Inflammatory macrophage treated with lipopolysaccharide for 4 hours (primary cell): ENCODE measurements at places on chromosomes 4 and X.

DNA sequence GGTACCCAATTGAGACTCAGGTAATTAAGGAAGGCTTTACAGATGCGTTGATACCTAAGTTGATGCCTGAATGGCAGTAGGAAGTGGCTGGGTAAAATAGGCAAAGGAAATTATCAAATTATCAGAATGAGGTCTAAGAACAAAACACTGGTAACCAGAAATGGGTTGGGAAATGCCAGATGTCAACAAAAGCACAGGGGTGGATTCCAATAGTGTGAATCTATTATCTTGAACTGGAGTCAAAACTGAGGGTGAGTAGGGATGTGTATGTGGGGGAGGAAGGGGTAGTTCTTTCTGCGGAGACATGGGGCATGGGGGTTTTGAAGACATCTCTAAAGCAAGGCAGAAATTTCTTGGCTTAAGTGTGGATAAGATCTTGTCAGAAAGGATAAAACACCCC is 16.0 kb upstream of the SEPTIN6 start:
- no peak for DNase-seq

DNA sequence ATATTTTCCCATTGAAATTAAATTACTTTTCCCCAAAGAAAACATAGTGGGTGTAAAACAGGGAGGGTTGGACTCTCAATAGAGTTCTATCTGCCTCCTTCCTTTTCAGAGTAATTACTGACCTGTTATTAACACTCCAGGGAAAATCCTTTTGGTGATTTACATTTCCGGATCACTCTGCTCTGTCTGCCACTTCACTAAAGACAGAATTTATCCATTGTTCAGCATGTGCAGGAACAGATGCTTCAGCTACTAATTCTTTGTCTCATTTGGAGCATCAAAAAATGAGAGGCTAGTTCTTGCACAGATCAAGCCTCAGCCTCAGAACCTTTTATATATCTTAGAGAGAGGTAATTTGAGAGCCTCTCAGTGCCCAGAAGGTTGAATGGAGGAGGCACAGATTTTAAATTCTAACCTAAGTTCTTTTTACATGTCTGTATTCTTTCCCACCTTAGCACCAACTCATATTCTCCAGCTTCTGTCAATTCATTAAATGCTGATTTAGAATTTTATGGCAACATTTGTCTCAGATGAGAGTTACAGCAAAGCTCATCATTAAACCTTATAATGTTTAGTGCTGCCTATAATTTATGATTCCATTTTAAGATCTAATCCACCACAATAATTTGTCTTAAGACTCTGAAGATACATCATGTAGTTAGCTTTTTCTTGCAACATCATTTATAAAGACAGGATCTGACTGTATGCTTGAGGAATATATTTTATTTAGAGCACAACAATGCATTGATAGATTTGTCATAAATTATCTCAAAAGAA is 1494.4 kb downstream of the STIM2 start:
- DNase-seq = no peak

GRCh38 chr4:57094832-57095223 is 15.4 kb downstream of the IGFBP7 start:
- no peak for DNase-seq

DNA sequence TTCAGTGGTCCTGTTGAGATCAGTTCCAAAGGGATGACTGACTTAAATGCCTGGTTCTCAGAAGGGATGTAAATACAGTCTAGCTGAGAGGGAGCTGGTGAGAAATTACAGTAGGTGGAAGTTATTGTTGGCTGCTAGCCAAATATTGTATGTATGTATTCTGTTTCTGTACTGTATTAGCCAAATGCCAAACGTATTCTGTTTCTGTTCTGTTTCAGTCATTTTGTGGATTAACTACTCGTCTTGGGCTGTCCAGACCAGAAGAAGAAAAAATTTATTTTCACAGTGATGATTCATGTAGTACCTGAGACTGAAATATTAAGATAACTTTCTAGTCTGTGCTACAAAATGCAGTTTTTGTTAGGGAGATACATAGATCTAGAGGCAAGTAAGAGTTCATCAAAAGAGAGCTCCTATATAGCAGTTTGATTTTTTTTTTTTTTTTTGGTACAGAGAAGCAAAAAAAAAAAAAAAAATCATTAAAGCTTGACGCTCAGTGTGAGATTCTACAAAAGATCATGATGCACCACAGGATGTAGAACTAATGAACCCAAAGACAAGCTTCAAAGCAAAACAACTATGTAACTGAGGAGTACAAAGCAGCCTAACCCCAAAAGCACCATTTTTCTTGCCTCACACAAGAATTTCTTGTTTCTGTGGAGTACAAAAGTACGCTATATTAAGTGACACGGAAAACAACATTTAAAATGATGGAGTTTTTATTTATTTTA is 54.8 kb downstream of the CASP6 start:
- peak; percentile 7 for DNase-seq

GRCh38 chr4:17447675-17448298 is 64.1 kb downstream of the QDPR start:
- DNase-seq = peak; percentile 62

DNA sequence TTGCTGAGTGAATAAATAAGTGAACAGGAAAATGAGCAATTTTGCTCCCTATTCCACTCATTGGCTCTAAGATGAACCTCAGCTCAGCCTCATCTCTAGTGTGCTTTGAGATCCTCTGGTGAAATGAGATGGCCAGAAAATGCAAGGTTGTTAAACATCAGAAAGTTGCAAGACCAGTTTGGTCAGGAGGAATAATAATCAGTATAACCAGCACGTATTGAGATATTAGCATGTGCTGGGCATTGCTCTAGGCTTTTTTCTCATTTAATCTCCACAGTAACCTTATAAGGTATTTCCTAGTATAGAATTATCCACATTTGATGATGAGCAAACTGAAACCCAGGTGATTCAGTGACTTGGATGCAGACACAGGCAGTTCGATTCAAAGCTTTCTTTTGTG is 110.5 kb upstream of the PAK3 start:
- DNase-seq = no peak

GRCh38 chrX:111492085-111492484 is 19.4 kb upstream of the SERTM2 start:
- DNase-seq = no peak

DNA sequence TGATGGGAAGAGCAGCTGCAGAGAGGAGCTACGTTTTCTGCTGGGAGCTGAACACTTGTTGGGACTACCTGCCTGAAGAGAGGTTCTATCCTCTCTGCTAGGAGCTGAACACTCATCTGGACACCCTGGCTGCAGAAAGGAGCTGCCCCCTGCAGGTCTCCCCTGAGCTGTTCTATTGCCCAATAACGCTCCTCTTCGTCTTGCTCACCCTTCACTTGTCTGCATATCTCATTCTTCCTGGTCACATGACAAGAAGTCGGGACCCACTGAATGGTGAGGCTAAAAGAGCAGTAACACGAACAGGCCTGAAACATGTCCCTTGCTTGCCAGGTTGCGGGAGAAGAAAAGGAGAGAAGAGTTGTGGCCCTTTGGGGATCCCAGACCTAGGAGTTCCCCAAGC is 27.8 kb downstream of the NAA11 start:
- no peak for DNase-seq

DNA sequence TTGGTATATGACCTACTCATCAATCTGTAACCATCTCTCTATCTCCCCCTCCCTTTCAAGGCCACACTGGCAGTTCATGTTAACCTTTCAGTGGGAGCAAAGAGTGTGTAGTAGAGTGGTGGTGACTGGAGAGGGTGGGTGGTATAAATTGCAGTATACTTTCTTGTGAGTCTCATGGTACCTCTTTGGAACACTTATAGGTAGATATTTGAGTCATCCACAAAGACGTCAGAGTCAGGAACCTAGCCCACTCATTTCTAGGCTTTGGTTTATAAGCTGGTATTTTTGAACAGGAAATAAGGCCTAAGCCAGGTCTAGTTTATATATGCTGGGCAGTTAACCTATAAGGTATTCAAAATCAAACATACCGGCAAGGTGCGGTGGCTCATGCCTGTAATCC is 36.3 kb downstream of the RLIM start:
- DNase-seq = no peak

DNA sequence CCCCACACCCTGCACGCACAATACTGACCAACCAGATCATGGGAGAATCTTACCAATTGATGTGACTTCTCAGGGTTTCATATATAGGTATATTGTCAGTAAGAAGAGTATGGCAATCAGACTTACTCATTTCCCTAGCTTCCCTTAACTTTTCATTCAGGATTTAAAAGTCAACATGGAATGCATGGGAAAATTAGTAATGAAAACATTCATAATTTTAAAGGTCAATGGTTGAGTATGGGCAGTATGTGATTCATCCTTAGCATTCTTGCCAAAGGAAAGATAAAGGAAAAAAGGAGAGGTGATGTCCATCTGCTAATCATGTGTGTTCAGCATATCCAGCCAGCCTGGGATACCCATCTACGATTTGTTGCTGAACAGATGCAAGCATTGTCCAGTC is 4.0 kb downstream of the DIPK2B start:
- no peak for DNase-seq

DNA sequence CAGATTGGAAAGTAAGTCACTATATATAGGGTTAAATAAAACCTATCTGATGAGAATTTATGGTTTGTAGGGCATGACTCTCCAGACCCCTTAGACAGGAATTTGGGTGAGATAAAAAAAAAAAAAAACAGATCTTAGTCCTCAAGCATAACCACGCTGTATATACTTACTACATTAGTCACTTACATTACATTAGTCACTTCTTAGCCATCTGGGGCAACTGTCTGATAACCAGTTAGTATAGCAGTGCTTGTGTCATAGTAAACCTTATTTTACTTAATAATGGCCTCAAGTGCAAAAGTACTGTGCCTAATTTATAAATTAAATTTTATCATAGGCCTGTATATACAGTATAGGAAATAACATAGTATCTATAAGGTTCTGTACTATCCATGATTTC is 60.2 kb upstream of the RPS6KA6 start:
- DNase-seq = no peak
